ENCODE measurements at places on chromosomes 6 and 20. TPM values are rescaled to one million over a fixed set of nuclear protein-coding genes. Genes with fewer than 3 reads are reported as not detected.

The SRSF12 gene
- 2.0 TPM for total RNA-seq

The CLVS2 gene
- total RNA-seq, result 0.25 TPM

The MAK gene
- total RNA-seq, result 0.08 TPM

The HNF4A gene
- total RNA-seq, result 15.1 TPM

The SLC17A9 gene
- not detected for total RNA-seq

The MUCL3 gene
- 0.20 TPM for total RNA-seq

The OLIG3 gene
- total RNA-seq, result not detected

The FAM217A gene
- total RNA-seq, result not detected

The PHF3 gene
- total RNA-seq, result 10.6 TPM

The IL17A gene
- total RNA-seq, result not detected

The DYNLT2 gene
- total RNA-seq, result 0.44 TPM

The IFT52 gene
- total RNA-seq, result 30.1 TPM

The POM121L2 gene
- not detected for total RNA-seq

The OR2J3 gene
- not detected for total RNA-seq

The SNRPB gene
- total RNA-seq, result 1,000 TPM

The ADGRB3 gene
- total RNA-seq, result not detected

The KIF25 gene
- not detected for total RNA-seq

The ADAM33 gene
- 0.05 TPM for total RNA-seq

The TFAP2D gene
- not detected for total RNA-seq

The CUTA gene
- total RNA-seq, result 201 TPM

The RBM12 gene
- 76.9 TPM for total RNA-seq

The LHFPL5 gene
- total RNA-seq, result 0.12 TPM

All from A549 treated with Mapracorat at 1 μM for 4 hours (cell line).